ENCODE measurements at places on chromosomes 12 and 14. TPM values are rescaled to one million over a fixed set of nuclear protein-coding genes. Genes with fewer than 3 reads are reported as not detected.

AKAP5 gene
- 0.07 TPM for polyA plus RNA-seq

KRT80 gene
- 0.12 TPM for polyA plus RNA-seq

OAS2 gene
- polyA plus RNA-seq, result 3.3 TPM

GRCh38 chr12:73221836-73222235, 949.7 kb downstream of the TRHDE start:
- no peak for DNase-seq

DNA sequence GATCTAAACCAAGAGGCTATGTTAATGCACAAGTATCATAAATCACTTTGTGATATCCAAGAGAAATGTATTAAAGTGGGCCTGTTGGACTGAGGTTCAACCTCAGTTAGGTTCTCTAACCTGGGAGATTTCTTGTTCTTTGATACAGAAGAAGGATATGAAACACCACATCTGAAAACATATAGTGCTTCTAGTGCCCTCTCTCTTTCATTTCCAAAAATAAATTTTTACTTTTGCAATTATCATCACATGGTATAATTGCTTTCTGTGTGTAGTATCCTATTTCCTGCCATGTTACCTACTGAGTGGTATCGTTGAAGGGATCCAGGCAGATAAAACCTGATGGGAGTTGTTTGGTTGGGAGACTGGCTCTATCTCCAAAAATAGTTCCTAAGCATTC, 264.9 kb downstream of the CCER1 start:
- DNase-seq, result no peak

- DNase-seq, result no peak
Observed at GRCh38 chr12:62258941-62259630, 1.1 kb upstream of the USP15 start.

Measured in liver (tissue), 10 donors.